CD8-positive, alpha-beta memory T cell (primary cell): ENCODE measurements at places on chromosomes 2 and 18.

DNA sequence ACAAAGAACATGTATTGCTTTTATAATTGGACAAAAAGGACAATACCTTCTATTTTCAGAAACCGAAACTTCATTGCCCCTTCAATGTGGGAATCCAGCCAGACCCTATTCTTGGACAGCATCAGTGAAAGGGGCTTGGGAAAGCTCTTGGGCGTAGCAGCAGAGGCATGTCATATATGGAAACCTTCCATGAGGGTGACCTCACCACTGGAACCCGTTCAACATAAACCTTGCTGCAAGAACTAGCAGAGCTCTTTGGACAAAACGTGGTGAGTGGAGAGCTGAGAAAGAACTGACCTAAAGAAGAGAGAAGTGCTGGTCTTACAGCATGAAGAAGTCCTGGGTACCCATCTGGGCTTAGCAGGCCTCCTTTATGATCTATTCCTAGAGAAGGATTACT, 22.7 kb upstream of the ACTG2 start:
- DNase-seq: no peak

- DNase-seq: no peak
Measured at GRCh38 chr2:47530105-47530760, 127.3 kb downstream of the MSH2 start.

DNA sequence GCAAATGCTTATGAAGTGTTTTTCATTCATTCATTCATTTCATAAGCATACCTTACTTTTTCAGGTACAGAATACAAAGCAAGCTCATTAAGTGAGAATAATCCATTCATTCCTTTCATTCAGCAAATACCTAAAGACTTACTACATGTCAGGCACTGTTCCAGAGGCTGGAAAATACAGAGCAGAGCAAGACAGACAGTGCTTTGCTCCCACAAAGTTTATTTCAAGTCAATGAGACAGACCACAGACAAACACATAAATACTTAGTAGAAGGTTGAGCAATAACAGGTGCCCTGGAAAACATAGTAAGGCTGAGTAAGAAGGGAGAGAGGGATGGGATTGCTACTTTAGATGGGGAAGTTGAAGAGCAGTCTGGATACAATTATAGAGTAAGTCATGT, 309.8 kb downstream of the C1D start:
- no peak for DNase-seq

GRCh38 chr2:199751492-199752120, 99.4 kb downstream of the FTCDNL1 start:
- no peak for DNase-seq

GRCh38 chr18:13239171-13239956, 20.8 kb downstream of the LDLRAD4 start:
- no peak for DNase-seq

DNA sequence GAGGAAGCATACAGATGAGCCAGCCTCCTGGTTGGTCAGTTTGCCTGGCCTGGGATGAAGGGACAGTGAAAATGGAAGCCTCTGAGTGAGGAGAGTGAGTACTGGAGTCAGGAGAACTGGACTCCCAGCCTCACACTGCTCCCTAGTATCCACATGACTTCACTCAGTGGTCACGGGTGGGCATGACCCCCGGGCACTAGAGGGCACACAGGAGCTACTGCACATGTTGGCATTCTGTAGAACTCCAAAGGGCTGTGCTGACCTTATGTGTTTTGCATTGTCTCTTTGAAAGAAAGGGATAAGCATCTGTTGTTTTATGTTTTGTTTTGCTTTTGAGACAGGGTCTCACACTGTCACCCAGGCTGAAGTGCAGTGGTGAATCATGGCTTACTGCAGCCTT, 23.7 kb downstream of the NCAPH start:
- DNase-seq: peak; percentile 68

GRCh38 chr2:55400332-55400731, 19.3 kb downstream of the CCDC88A start:
- DNase-seq: no peak

GRCh38 chr2:64515086-64515485, 9.0 kb upstream of the AFTPH start:
- DNase-seq: no peak

- DNase-seq: no peak
Measured at GRCh38 chr2:12883906-12884305, 167.2 kb downstream of the TRIB2 start.
